T-helper 17 cell (primary cell): ENCODE measurements at places on chromosomes 3 and 15. TPM values are rescaled to one million over a fixed set of nuclear protein-coding genes. Genes with fewer than 3 reads are reported as not detected.

LAMB2 gene
- total RNA-seq = 0.65 TPM

CLPX gene
- total RNA-seq = 30.8 TPM

ARPP21 gene
- not detected for total RNA-seq

PCLAF gene
- total RNA-seq = 0.85 TPM

WHAMM gene
- 91.2 TPM for total RNA-seq
